ENCODE measurements at places on chromosomes 4 and X.

- no peak for DNase-seq
Observed at GRCh38 chr4:78634011-78634664, 82.6 kb downstream of the ANXA3 start.

GRCh38 chr4:63937961-63938360, 471.3 kb downstream of the TECRL start:
- no peak for DNase-seq

- peak; percentile 17 for DNase-seq
Observed at GRCh38 chr4:37682701-37683401, 3.3 kb downstream of the RELL1 start.

GRCh38 chr4:22500128-22500611, 15.7 kb downstream of the ADGRA3 start:
- DNase-seq = no peak

- no peak for DNase-seq
Observed at GRCh38 chrX:63402106-63402505, 51.0 kb upstream of the SPIN4 start.

- DNase-seq = no peak
Observed at GRCh38 chrX:30533266-30533665, 44.3 kb downstream of the TASL start.

DNA sequence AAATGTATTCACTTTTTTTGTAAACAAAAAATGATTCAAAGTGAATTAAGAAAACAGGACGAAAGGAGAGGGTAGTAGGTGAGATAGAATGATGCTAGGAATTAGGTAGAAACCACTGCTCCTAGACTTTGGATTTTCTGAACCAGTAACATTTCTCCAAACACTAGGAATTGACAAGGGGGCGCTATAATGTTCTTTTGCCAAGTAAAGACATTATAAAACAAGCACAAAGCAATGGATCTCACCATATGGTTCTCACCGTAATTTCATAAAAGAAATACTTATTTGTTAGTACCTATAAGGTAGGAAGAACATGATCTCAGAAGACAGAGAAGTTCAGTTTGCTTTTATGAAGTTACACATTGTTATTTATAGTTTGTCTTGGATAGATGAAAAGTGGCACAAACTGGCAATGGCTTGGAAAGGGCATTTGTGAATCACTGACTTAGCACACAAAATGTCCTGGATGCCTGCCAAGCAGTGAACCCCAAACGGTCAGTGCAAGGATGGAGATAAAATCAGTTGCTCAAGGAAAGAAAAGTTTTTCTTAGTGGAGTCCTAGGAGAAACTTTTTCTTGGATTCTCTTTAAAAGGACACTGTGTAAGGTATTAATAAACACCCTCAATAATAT, 8.1 kb upstream of the TBC1D1 start:
- DNase-seq = no peak

DNA sequence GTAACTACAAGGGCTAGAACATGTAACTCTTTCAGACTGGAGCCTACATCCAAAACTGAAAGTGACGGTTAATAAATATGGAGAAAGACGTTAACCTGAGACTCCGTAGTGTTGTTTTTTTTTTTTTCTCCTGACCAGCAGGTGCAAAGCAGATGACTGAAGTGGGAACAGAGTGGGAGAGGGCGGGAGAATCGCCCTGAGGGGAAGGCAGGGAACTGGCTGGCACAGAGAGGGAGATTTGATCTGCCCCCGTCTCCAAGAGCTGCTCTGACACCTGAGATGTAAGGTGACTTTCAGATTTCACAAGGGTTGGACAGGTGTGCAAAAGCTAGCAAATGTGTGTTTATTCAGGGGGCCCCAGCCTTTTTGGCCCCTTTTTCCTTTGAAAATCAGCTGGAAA, 180.2 kb downstream of the PALLD start:
- no peak for DNase-seq

DNA sequence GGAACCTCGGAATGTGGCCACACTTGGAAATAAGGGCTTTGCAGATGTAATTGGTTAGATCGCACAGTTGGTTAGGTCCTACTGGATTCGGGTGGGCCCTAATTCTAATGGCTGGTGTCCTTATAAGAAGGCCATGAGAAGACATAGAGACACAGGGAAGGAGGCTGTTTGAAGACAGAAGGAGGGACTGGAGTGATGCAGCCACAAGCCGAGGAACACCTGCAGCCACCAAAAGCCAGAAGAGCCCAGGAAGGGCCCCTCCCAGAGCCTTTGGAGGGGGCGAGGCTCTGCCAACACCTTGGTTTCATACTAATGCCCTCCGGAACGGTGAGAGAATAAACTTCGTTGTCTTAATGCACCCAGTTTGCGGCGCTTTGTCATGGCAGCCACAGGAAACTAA, 47.0 kb downstream of the EVC start:
- DNase-seq = no peak

- DNase-seq = no peak
Observed at GRCh38 chr4:37802068-37802666, 24.3 kb upstream of the PGM2 start.

DNA sequence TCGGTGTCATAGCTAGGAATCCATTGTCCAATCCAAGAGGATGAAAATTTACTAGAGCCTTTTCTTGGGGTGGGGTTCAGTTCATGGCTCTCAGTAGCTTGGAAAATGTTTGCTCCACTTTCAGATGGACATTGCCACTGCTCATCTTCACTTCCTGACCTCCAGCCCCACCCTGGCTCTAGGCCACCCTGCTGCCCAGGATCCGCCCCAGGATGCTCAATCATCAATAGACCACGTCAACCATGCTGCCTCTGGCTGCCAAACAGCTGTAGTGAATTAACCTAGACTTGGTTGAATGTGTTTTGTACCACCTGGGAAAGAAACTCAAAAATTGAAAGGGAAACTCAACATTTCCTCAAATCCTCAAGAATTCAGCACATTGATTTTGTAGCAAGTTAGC, 37.2 kb upstream of the HSD17B10 start:
- no peak for DNase-seq

- DNase-seq = no peak
Observed at GRCh38 chr4:2696423-2696822, 59.7 kb downstream of the TNIP2 start.

GRCh38 chrX:19840899-19841648, 46.3 kb downstream of the SH3KBP1 start:
- peak; percentile 62 for DNase-seq

DNA sequence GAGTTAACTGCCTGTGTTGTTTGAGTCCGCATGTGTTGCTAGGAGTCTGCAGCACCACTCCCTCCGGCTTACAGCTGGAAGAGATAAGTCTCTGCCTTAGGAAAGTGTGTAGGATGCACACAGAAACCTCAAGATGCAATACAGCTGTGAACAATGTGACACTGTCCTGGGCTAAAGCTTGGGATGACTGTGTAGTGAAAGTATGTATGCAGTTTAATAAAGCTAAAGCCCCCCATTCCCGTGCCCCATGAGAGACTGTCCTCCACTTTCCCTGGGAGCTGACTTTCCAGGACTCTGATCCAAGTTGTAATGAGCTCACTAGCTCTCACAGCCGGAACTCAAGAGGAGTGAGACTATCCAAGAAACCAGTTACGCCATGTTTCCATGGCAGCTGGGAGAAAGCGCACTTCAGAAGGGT, 156.6 kb upstream of the FTHL17 start:
- no peak for DNase-seq

DNA sequence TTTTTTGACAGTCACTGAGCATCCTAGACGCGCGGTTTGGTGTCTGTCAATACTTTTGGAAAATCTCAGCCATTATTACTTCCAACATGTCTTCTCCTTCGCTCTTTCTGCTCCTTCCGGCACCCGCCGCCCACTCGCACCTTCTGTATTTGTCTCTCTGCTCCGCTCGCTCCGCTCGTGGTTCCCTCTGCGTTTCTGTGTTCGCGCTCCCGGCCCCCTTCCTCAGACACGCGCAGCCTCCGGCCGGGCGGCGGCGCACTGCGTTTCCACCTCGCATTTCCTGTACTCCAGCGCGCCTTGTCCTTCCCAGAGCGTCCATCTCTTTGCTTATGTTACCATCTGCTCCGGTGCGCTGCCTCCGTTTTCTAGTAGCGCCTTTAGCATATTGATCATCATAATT, 21.1 kb downstream of the PDE6B start:
- DNase-seq = no peak

Data from CD4-positive, alpha-beta T cell treated with Interleukin-2 at 100 ng/mL for 4 hours (primary cell).